GM12878 (cell line): ENCODE measurements at places on chromosomes 3 and 15. TPM values are rescaled to one million over a fixed set of nuclear protein-coding genes. Genes with fewer than 3 reads are reported as not detected.
A peak's percentile ranks its signal among the peaks of the same experiment; 100 is the strongest.

Gene DOCK3
- total RNA-seq, result 0.03 TPM in 1 of 2 replicates, not detected in the other

GRCh38 chr3:160040181-160040580 is 51.5 kb downstream of the IL12A start:
- no peak overlapping the region for H3K27ac ChIP-seq
- H3K4me1 ChIP-seq, result no peaks in the 10 kb centered on the region
- 0 out of 2 replicates have a peak, but pooled peaks cover 3% of the 10 kb centered on the region for H3K27me3 ChIP-seq
- H3K4me3 ChIP-seq, result no peak overlapping the region
- H3K36me3 ChIP-seq, result no peaks in the 10 kb centered on the region
- no peak for DNase-seq

- H3K4me1 ChIP-seq, result no peaks in the 10 kb centered on the region
- H3K36me3 ChIP-seq, result no peaks in the 10 kb centered on the region
- DNase-seq, result no peak
- H3K27me3 ChIP-seq, result peaks cover 12% of the 10 kb centered on the region
Measured at GRCh38 chr3:173397161-173398110, at the start of gene NLGN1. Gene NLGN1, plus strand, starts transcription at chr3:173397744.

DNA sequence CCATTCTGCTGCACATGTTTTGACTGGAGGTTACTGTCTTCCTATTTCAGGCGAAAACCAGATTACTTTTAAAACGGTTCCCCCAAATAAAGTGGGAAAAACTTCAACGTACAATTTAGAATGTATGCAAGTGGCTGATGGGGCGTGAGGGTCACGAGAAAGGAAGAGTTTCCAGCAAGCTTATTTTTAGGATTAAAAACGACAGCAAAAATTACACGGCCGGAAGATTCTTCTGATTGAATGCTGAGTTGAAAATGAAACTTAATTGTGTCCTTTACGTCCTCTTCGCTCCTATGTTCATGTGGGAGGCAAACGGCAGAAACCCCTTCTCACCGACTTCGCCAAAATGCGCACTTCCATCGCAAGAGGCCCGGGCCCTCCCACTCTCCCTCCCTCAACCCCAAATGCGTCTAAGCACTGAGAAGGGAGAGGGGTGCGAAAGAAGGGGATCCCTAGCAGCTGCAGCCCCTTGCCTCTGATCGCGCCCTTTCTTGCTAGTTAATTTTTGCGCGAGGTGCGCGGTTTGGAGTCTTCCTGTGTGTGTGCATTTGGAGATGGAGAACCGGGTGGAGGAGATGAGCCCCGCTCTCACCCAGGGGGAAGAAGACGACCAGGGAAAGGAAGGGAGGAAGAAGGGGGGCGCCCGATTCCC is 656 bp downstream of the CD47 start:
- peaks cover 12% of the 10 kb centered on the region; the same call in 1 of the 2 replicates for H3K4me1 ChIP-seq
- H3K4me3 ChIP-seq, result peak overlapping the region; percentile 95
- H3K36me3 ChIP-seq, result no peaks in the 10 kb centered on the region
- H3K27ac ChIP-seq, result peak overlapping the region; percentile 95
- H3K27me3 ChIP-seq, result no peaks in the 10 kb centered on the region

DNA sequence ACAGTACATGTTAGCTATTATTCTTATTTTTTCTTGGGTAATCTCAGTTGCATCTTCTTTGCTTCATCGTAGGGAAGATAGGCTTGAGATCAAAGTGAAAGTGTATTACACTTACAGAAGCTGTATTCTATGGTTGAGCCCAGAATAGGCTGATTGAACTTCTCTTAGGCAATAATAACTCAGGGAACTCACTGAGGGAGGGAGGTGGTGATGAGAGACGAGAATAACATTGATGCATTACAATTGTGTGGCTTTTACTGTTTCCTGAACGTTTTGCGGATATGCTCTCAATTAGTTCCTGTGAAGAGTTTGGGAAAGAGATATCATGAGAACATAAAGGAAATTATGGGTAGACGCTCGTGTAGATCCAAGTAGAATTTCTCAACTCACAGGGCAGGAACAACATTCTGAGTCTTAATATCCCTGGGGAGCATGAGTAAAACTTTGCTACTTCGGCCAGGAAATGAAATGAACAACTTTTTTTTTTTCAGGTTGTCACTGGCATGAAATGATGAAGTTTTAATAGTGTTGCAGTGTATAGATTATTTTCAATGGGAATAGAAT is 302.2 kb downstream of the TUSC7 start:
- H3K4me3 ChIP-seq, result no peak overlapping the region
- no peaks in the 10 kb centered on the region for H3K27me3 ChIP-seq
- H3K36me3 ChIP-seq, result no peaks in the 10 kb centered on the region
- H3K4me1 ChIP-seq, result no peaks in the 10 kb centered on the region

Gene SLC27A2
- 0.38 and 0.64 TPM in 2 replicates for total RNA-seq

GRCh38 chr3:69423463-69424155 is 37.7 kb upstream of the FRMD4B start:
- no peaks in the 10 kb centered on the region for H3K4me1 ChIP-seq
- no peak overlapping the region for H3K27ac ChIP-seq
- H3K36me3 ChIP-seq, result no peaks in the 10 kb centered on the region
- H3K4me3 ChIP-seq, result no peak overlapping the region
- H3K27me3 ChIP-seq, result no peaks in the 10 kb centered on the region
- DNase-seq, result no peak

Gene CHRM5
- total RNA-seq, result not detected in 2 replicates

Gene CISH
- total RNA-seq, result 4.4 and 5.1 TPM in 2 replicates

GRCh38 chr15:66761726-66762595 is 59.9 kb downstream of the SMAD6 start:
- peaks cover 3% of the 10 kb centered on the region; the same call in 1 of the 2 replicates for H3K27me3 ChIP-seq
- no peak for DNase-seq
- no peak overlapping the region for H3K27ac ChIP-seq

DNA sequence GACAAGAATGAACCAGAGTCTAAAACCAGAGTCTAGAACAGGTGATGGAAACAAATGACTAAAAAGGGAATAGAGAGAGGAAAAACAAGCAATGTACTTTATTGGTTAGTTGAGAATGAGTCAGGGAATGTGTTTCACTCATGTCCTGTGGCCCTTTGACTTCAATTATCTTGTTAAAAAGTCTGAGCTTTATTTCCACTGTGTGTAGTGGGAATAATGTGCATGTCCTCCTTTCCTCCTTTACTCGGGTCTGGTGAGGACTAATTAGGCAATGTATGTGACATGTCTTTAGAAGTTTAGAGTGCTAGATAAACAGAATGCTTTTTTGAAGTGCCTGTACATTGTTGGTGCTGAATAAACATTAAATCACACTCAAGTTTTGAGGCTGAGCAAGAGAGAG is 21.3 kb downstream of the LSAMP start:
- H3K4me1 ChIP-seq, result no peaks in the 10 kb centered on the region
- no peaks in the 10 kb centered on the region for H3K36me3 ChIP-seq
- no peak for DNase-seq
- no peak overlapping the region for H3K27ac ChIP-seq
- H3K4me3 ChIP-seq, result no peak overlapping the region
- no peaks in the 10 kb centered on the region for H3K27me3 ChIP-seq

- peaks cover 5% of the 10 kb centered on the region; the same call in 1 of the 2 replicates for H3K27me3 ChIP-seq
- no peaks in the 10 kb centered on the region for H3K4me1 ChIP-seq
- no peak overlapping the region for H3K27ac ChIP-seq
- no peaks in the 10 kb centered on the region for H3K36me3 ChIP-seq
Measured at GRCh38 chr3:37787153-37787867, 74.4 kb upstream of the CTDSPL start.

GRCh38 chr3:12992629-12993516 is 80.4 kb downstream of the IQSEC1 start:
- no peak for DNase-seq
- no peaks in the 10 kb centered on the region for H3K36me3 ChIP-seq
- H3K4me3 ChIP-seq, result 0 out of 2 replicates have a peak overlapping the region, but pooled peaks have one; percentile 57
- no peak overlapping the region for H3K27ac ChIP-seq
- H3K4me1 ChIP-seq, result peaks cover 21% of the 10 kb centered on the region

DNA sequence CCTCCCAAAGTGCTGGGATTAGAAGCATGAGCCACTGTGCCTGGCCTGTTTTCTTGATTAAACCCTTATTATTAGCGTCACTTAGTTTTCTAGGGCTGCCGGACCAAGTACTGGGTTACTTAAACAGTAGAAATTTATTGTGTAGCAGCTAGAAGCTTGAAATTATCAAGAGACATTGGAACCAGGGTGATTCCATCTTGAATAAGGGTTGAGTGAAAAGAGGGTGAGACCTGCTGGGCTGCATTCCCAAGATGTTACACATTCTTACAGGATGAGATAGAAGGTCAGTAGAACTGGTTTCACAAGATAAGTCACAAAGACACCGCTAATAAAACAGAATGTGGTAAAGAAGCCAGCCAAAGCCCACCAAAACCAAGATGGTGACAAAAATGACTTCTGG is 18.6 kb upstream of the FSTL1 start:
- no peaks in the 10 kb centered on the region for H3K4me1 ChIP-seq
- no peak overlapping the region for H3K27ac ChIP-seq
- no peaks in the 10 kb centered on the region for H3K36me3 ChIP-seq
- no peaks in the 10 kb centered on the region; the same call in 1 of the 2 replicates for H3K27me3 ChIP-seq

DNA sequence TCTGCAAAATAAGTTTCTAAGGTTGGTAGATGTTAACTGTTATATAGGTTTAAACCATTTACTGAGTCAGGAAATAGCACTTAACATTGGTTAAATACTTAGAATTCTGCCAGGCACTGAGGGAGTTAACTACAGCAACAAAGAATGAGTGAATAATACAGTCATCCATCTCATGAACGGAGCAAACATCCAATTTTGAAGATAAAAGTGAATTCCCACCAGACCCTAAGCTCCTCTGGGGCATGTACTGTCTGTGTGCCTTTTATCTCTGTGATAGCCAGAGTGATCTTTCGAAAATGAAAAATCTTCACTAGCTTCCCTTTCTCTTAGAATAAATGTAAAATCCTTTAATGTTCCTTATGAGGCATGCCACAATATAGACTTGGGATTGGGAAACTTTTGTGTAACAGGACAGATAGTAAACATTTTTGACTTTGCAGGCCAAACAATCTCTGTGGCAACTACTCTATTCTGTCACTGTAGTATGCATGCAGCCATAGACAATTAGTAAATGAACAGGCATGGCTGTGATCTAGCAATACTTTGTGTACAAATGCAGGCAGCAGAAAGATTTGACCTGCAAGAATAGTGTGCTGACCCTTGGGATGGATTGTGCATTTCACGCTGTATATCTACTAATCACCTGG is 294.5 kb upstream of the LMCD1 start:
- H3K27me3 ChIP-seq, result no peaks in the 10 kb centered on the region
- no peaks in the 10 kb centered on the region for H3K4me1 ChIP-seq
- no peak overlapping the region for H3K4me3 ChIP-seq
- H3K27ac ChIP-seq, result no peak overlapping the region
- DNase-seq, result no peak

DNA sequence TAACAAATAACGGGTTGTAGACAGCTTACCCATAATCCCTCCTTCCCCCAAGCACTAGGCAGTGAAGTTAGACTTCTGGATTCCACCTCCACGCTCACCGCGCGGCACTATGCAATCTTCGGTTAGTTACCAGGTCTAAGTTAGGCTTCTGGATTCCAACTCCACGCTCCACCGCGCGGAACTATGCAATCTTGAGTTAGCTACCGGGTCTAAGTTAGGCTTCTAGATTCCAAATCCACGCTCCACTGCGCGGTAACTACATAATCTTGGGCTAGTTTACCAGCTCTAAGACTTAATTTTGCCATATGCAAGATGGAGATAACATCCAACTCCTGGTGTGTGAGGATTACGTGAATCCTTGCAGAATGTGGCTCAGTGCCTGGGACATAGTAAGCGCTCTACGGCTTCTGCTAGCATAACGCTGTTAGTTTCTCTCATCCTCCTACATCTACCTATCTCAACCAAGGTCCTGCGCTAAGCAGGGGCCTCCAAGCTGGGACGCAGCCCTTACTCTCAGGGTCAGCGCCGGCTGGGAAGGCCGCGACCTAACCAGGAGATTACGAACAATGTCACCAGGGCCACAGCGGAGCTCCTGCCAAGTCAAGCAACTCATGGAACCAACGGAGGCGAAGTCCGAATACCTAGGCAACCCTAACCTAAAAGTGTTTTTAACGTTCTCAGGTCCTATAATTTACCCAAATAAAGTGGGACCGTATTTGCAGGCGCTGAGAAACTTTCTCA is 497 bp upstream of the RPLP1 start:
- peaks cover 23% of the 10 kb centered on the region for H3K36me3 ChIP-seq
- DNase-seq, result no peak
- peaks cover 5% of the 10 kb centered on the region; the same call in 1 of the 2 replicates for H3K4me1 ChIP-seq
- H3K4me3 ChIP-seq, result peak overlapping the region; percentile 69
- H3K27ac ChIP-seq, result peak overlapping the region; percentile 79

Gene ATP13A5
- not detected in 2 replicates for total RNA-seq

GRCh38 chr3:23959135-23959900 is 14.2 kb downstream of the NR1D2 start:
- H3K27ac ChIP-seq, result no peak overlapping the region
- H3K27me3 ChIP-seq, result no peaks in the 10 kb centered on the region
- DNase-seq, result no peak
- H3K4me3 ChIP-seq, result no peak overlapping the region

DNA sequence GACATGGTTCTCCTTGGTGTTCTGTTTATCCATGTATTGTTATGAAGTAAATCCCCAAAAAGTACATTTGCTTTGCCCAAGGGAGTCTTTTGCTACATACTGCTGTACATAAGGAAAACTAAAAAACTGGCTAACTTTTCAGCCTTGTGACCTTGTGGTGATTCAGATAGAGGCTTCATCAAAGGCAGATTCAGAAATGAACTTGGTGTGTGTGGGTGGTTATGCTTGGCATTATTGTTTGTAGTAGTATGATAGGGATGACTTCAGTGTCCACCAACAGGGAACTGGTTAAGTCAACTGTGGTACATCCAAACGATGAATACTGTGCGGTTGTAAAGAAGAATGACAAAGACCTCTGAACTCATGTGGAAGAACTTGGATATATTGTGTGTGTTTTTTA is 75.6 kb upstream of the CHRNB4 start:
- H3K27ac ChIP-seq, result no peak overlapping the region
- H3K4me3 ChIP-seq, result no peak overlapping the region
- no peak for DNase-seq
- no peaks in the 10 kb centered on the region for H3K27me3 ChIP-seq
- no peaks in the 10 kb centered on the region for H3K36me3 ChIP-seq

GRCh38 chr3:72092778-72093177 is 307.8 kb upstream of the PROK2 start:
- H3K4me1 ChIP-seq, result peaks cover 22% of the 10 kb centered on the region
- no peak for DNase-seq
- H3K27me3 ChIP-seq, result no peaks in the 10 kb centered on the region

- no peak overlapping the region for H3K27ac ChIP-seq
- no peaks in the 10 kb centered on the region for H3K36me3 ChIP-seq
- DNase-seq, result no peak
- H3K27me3 ChIP-seq, result no peaks in the 10 kb centered on the region
- H3K4me3 ChIP-seq, result no peak overlapping the region
- H3K4me1 ChIP-seq, result no peaks in the 10 kb centered on the region
Measured at GRCh38 chr15:55008421-55008820, 188.3 kb downstream of the RSL24D1 start.

Gene SHISA5
- 86.7 and 94.3 TPM in 2 replicates for total RNA-seq

Gene IL12A
- total RNA-seq, result 3.1 and 4.0 TPM in 2 replicates

DNA sequence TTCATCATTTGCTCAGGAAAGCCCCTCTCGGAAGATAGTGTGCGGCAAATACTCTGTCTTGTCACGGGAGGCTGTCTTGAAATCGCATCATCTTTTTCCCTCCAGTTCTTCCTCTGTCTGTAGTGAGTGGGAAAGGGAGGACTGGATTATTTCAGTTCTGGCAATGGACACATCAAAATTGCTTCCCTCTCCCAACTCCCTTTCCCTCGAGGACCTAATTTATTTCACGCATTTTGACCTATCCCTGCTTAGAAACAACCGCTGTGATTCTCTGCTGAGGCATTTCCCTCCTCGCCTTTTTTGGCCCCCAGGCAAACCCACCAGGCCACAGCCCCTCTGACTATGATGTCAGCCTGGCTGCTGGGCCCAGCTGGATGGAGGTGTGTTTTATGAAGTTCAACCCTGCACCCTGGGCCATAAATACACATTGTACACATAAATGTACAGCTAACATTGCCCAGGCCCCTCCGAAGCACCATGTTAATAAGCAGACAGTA is 138.7 kb upstream of the LRTM1 start:
- no peaks in the 10 kb centered on the region for H3K27me3 ChIP-seq
- H3K36me3 ChIP-seq, result no peaks in the 10 kb centered on the region
- no peaks in the 10 kb centered on the region for H3K4me1 ChIP-seq
- no peak overlapping the region for H3K27ac ChIP-seq
